ENCODE measurements at places on chromosomes 3 and 15. TPM values are rescaled to one million over a fixed set of nuclear protein-coding genes. Genes with fewer than 3 reads are reported as not detected.

- DNase-seq: peak; percentile 69
These were observed at the start of gene TMEM266 for GRCh38 chr15:76059320-76060117. Gene TMEM266, plus strand, starts transcription at chr15:76059985. Its CDS starts 74,279 bp downstream, at chr15:76134264.

The ANAPC13 gene
- 59.1 TPM for total RNA-seq

The LTK gene
- 0.57 TPM for total RNA-seq

- DNase-seq: peak; percentile 17
These were observed 231.3 kb upstream of the KCNMB2 start for GRCh38 chr3:178304758-178305467.

GRCh38 chr3:141561426-141562034 lies 74.7 kb downstream of the RASA2 start:
- DNase-seq: peak; percentile 39

- no peak for DNase-seq
These were observed 6.0 kb downstream of the MINDY2 start for GRCh38 chr15:58777107-58777506.

Data from Daoy (cell line).